ENCODE measurements at places on chromosomes 4 and X. TPM values are rescaled to one million over a fixed set of nuclear protein-coding genes. Genes with fewer than 3 reads are reported as not detected.

DNA sequence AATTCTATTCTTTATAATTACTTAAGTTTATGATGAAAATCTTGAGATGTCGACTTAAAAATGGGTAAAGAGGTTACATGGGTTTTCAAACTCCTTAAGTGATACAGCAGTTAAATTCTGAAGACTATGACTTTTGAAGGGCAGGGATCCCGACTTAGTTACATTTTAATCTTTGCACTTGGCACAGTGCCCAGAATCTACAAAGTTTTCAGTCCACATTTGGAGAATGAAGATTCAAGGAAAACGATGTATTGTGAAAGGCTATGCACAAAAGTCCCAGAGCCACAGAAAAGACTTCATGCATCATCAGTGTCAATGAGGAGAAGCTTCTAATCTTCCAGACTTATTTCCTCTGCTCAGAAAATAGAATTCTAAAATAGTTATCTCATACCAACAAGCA is 36.3 kb upstream of the GRPR start:
- H3K27ac ChIP-seq = no peak overlapping the region
- DNase-seq = no peak
- no peaks in the 10 kb centered on the region for H3K4me1 ChIP-seq
- no peak overlapping the region for H3K4me3 ChIP-seq

DNA sequence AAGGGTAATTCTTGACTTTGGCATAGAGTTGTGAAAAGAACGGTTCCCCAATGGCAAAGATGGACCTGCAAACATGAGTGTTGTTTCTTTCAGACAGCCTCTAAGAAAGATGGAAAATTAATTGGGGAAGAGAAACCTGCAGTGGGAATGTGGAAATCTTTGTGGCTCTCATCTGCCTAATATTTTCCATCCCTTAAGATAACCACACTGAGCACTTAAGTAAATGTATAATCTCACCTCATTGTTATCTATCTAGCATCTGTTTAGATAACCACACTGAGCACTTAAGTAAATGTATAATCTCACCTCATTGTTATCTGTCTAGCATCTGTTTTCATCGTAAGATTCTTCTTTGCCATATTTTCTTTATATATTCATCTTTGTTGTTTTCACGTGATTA is 149.3 kb downstream of the NWD2 start:
- H3K36me3 ChIP-seq = no peaks in the 10 kb centered on the region
- H3K4me3 ChIP-seq = no peak overlapping the region

DNA sequence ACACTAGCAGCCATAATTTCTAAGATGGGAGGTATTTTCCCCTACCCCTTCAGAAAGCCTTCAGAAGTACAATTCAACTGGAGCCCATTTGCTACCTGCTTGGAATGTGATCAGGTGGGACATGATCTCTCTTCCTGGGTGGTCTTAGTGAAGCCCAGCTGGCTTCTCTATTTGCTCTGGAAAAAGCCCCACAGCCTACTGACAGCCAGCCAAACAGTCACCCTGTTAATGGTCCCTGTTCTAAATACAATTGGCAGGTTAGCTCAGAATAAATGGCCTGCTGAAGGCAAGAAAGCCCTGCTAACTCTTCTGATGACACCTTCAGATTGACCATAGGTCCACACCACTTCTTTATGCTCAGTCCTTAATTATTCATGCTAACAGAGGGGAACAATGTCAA is 39.9 kb downstream of the HS6ST2 start:
- H3K27me3 ChIP-seq = no peaks in the 10 kb centered on the region
- H3K4me1 ChIP-seq = no peaks in the 10 kb centered on the region
- DNase-seq = no peak
- H3K4me3 ChIP-seq = no peak overlapping the region

DNA sequence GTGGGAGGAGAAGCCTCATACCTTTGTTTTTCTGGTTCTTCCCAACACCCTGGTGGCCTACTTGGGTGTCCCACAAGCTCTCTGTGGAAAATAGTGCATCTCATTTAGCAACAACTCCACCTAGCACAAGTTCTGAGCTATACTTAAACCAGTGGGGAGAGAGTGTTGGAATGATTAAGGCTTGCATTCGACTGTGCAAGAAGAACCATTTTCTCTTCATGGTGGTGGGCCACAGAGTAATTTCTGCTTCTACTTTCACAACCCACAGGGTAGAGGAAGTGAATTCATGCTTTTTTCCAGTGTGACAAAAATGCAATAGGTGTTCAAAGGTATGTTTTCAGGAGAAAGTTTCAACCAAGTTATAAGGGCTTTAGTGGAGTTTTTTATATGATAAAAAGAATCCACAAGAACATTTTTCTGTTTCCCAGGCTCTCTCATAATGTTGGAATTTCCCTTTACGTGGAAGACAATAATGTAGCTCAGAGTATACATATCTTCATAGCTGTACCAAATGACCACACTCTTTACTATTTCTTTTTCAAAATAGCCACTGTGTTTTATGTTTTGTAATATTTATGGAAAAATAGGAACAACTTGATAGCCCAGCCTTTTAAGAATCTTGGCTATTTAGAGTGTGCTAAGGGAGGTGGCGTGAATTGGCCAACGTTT is 80.3 kb upstream of the HHIP start:
- H3K27me3 ChIP-seq = no peaks in the 10 kb centered on the region
- no peak overlapping the region for H3K27ac ChIP-seq
- H3K4me1 ChIP-seq = no peaks in the 10 kb centered on the region
- H3K36me3 ChIP-seq = no peaks in the 10 kb centered on the region
- no peak overlapping the region for H3K4me3 ChIP-seq
- no peak for DNase-seq

DNA sequence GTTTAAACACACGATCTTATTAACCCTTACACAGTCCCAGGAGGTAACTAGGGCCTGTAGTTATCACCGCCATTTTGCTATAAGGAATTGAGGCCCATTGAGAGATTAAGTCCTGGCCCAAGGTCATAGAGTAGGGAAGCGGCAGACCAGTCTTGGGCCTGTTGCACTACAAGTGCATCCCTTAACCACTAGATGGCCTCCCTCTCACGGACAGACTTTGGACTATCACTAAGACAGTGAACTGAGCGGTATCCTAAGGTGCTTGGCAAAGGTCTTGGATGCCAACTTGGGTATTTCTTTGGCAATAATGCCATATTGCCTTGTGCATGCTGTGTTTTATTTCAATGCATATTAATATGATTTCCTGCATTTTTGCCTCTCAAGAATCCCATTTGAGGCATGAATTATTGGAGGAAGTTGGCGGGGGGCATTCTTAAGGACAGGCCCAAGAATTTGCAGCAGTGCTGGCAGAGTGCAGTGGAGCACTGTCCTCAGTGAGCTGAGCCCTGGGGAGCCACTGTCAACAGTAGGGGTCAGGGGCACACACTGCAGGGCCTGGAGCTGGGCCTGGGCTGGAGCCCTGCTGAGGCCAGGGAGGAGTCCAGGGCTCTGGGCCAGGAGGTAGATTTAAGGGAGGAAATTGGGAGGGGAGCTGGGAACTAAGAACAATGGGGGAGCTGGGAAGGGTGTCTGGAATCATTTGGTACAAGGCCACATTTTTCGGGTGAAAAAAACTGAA is 147.4 kb downstream of the SMIM20 start:
- DNase-seq = no peak
- no peaks in the 10 kb centered on the region for H3K27me3 ChIP-seq
- H3K27ac ChIP-seq = no peak overlapping the region

DNA sequence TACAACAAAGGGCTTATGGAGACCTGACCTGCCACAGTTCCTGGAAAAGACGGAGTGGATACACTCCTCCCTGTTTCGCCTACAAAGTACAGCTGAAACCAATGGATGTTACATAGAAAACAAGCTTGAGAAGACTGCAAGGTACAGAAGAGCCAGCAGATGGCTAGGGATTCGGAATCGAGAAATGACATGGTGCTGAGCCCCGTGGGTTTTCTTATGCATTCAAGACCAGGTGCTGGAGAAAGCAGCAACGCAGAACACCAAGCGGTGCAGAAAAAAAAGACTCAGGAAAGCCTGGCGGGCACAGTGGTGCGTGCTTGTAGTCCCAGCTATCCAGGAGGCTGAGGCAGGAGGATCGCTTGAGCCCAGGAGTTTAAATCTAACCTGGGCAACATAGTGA is 13.8 kb downstream of the TIMM17B start:
- no peaks in the 10 kb centered on the region for H3K4me1 ChIP-seq
- peak overlapping the region; percentile 31 for H3K4me3 ChIP-seq
- H3K36me3 ChIP-seq = peaks cover 2% of the 10 kb centered on the region
- H3K27ac ChIP-seq = no peak overlapping the region

DNA sequence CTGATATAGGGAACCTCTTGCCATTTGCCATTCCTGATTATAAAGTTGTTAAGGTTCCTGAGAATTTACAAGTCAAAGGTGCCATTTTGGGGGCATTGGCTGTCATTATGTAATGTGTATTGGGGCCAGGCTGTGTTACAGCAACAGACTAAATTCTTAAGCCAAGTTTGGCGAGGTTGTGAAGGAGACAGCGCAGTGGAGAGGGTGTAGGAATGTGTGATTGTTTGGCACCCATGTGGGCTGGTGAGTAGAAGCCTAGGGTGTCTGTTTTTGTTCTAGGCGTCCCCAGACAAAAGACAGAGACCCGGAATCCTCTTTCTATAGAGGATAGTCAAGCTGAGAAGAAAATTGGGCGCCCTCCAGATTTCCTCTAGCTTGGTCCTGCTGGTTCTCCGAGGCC is 2535.3 kb downstream of the PCDH7 start:
- no peak overlapping the region for H3K27ac ChIP-seq
- H3K27me3 ChIP-seq = no peaks in the 10 kb centered on the region
- no peak overlapping the region for H3K4me3 ChIP-seq
- no peaks in the 10 kb centered on the region for H3K36me3 ChIP-seq

- peaks cover 77% of the 10 kb centered on the region for H3K27me3 ChIP-seq
- no peaks in the 10 kb centered on the region for H3K36me3 ChIP-seq
- DNase-seq = no peak
- peaks cover 6% of the 10 kb centered on the region for H3K4me1 ChIP-seq
Measured at GRCh38 chr4:6467600-6467999, 4.8 kb downstream of the PPP2R2C start.

DNA sequence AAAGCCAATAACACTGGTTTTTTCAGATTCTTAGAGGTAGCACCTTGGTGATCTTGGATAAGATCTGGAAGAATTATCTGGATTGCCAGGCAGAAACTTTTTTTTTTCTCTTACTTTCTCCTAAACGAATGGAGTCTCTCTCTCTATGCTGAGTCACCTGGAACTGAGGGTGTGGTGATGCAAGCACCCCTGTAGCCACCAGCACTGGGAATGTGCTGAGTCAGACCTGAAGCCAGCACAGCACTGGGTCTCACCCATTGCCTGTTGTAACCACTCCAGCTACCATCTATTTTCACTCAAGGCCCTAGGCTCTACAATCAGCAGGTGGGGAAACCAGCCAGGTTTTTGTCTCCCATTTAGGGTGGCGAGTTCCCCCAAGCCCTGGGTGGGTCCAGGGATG is 923.8 kb downstream of the RAPGEF2 start:
- DNase-seq = no peak
- no peak overlapping the region for H3K27ac ChIP-seq

GRCh38 chr4:8541981-8542715 is 38.0 kb upstream of the GPR78 start:
- no peak for DNase-seq
- H3K27ac ChIP-seq = no peak overlapping the region
- H3K4me1 ChIP-seq = no peaks in the 10 kb centered on the region
- H3K36me3 ChIP-seq = no peaks in the 10 kb centered on the region
- H3K27me3 ChIP-seq = peaks cover 15% of the 10 kb centered on the region

DNA sequence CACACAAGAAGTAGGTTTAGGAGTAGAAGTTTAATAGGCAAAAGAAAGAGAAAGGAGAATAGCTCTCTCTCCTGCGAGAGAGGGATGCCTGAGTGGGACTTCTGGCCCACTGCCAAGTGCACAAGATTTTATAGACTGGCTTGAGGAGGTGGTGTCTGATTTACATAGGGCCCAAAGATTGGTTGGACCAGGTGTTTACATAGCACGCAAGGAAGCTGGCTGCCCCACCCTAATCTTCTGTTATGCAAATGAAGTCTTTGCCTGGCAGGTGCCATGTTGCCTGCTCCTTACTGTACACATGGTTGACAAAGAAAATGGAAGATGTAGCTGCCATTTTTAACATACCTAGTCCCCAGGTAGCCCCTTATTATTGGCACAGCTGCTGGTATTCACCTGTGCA is 170.8 kb upstream of the GATB start:
- H3K36me3 ChIP-seq = no peaks in the 10 kb centered on the region
- H3K27me3 ChIP-seq = peaks cover 10% of the 10 kb centered on the region
- DNase-seq = no peak
- no peak overlapping the region for H3K27ac ChIP-seq
- no peak overlapping the region for H3K4me3 ChIP-seq
- no peaks in the 10 kb centered on the region for H3K4me1 ChIP-seq

DNA sequence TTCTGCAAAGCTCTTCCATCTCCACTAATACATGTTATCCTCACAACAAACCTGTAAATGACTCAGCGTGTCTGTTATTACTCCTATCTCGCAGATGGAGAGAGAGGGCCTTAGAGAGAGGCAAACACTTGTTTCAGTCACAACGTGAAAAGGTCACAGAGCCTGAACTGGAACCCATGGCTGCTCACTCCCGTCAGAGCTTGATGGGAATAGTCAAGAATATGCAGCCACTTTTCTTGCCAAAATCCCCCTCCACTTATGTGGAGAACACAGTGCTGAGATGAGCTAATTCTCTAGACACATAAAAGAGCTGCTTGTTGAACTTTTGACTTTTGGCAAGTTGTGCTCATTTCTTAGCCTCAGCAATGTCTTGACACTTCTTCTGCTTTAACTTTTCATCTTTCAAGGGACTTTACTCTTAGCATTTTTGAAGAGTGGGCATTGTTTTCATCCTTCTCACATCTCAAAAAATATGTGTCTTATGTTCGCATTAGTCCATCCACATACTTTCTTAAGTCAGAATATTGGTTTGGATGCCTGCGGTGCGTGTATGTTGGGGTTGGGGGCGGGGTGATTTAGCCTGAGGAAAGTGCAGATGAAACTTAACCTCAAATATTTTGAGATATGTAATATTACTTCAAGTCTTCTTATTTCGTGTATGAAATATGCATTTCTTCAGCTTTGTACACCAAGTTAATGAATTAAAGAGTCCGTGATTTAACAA is 69.2 kb downstream of the SYNPO2 start:
- no peaks in the 10 kb centered on the region for H3K36me3 ChIP-seq
- H3K4me1 ChIP-seq = peaks cover 6% of the 10 kb centered on the region
- no peak overlapping the region for H3K4me3 ChIP-seq
- no peak for DNase-seq

DNA sequence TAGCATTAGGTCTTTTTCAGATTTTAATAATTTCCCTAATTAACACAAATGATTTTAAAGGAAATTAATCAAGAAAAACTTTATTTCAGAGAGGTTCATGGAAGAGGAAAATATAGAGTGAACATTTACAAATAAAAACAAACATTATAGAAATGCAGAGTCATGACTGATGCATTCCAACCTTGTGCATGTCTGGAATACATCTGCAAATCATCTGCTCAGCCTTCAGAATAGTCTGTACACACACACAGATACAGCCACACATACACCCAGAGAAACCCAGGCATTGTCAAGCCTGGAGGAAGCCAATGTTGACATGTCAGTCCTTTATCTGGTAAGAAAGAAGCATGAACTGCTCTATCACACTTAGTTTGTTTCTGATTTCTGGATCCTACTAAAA is 61.3 kb upstream of the NFKB1 start:
- no peak overlapping the region for H3K27ac ChIP-seq
- no peaks in the 10 kb centered on the region for H3K27me3 ChIP-seq
- no peak overlapping the region for H3K4me3 ChIP-seq
- peaks cover 5% of the 10 kb centered on the region for H3K4me1 ChIP-seq
- H3K36me3 ChIP-seq = peaks cover 4% of the 10 kb centered on the region

GRCh38 chr4:58833126-58833525 is 1722.9 kb upstream of the IGFBP7 start:
- no peaks in the 10 kb centered on the region for H3K36me3 ChIP-seq
- no peaks in the 10 kb centered on the region for H3K4me1 ChIP-seq
- no peak overlapping the region for H3K4me3 ChIP-seq
- H3K27ac ChIP-seq = no peak overlapping the region

Gene SSX4B
- total RNA-seq = not detected

Gene PABPC5
- 10.0 TPM for total RNA-seq

Gene SSX2
- total RNA-seq = not detected

Gene TLR10
- not detected for total RNA-seq

Gene ARSJ
- total RNA-seq = 0.89 TPM
